ENCODE measurements at places on chromosomes 4 and X.

DNA sequence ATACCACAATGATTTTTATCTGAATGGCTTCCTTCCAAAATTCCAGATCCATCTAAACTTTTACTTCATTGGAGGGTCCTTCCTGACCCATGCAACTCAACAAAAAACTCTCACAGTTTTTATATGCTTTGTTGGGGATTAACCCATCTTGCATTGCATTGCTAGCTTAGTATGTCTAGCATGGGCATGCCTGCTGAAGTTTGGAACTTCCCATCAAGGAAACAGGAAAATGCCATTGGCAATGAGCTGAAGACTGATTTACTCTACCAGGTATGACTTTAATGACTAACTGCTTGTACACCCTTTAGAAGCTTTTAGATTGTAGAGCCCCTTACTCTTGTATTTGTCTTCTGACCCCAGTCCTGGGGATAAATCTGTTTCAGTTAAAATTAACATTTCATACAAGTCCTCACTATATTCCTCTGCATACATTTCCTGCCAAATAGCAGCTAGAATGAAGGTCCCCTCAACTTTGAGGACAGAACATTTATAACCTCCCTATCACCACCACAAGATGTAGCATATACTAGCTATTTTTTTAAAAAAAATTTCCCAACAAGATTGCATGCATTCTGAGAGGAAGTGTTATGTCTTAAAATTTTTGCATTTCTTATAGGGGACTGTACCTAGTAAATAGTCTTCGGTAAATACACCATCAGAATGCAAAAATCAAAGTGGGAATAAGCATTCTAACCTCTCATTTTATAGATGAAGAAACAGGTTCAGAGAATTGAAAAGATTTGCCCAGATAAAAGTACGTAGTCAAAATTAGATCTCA is 52.5 kb upstream of the ATXN3L start:
- DNase-seq, result no peak

GRCh38 chr4:47068986-47069385 is 37.6 kb downstream of the GABRB1 start:
- no peak for DNase-seq

DNA sequence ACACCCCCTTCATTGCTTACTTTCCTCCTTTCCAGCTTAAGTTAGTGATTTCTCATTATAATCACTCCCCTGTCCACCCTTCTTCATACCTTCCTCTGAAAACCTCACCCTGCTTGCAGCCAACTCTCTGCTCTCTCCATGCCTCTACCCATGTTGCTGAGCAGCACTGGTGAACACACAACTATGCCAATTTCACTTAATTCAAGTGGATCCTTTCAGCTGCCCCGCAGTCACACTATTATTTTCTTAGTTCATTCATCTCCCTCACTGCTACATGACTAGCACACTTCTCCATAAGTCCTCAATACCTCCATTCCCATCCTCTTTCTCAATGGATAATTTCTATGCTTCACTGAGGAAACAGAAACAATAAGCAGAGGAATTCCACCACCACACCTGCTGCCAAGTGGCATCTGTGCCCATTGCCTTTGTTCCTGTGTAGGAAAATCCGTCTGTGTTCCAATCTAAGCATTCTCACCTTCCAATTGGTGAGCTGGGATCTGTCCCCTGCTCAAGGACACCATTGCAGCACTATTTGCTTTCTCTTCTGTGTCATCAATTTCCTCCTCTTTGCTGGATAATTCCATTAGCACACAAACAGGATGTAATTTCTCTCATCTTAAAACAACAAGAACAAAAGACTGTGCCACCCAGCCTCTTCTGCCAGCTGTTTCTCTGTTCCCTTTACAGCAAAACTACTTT is 25.2 kb upstream of the PRSS48 start:
- DNase-seq, result no peak

- peak; percentile 52 for DNase-seq
These were observed 293.2 kb downstream of the FBXO8 start for GRCh38 chr4:173990126-173990868.

- no peak for DNase-seq
These were observed 232.3 kb downstream of the FRMPD4 start for GRCh38 chrX:12370497-12370986.

DNA sequence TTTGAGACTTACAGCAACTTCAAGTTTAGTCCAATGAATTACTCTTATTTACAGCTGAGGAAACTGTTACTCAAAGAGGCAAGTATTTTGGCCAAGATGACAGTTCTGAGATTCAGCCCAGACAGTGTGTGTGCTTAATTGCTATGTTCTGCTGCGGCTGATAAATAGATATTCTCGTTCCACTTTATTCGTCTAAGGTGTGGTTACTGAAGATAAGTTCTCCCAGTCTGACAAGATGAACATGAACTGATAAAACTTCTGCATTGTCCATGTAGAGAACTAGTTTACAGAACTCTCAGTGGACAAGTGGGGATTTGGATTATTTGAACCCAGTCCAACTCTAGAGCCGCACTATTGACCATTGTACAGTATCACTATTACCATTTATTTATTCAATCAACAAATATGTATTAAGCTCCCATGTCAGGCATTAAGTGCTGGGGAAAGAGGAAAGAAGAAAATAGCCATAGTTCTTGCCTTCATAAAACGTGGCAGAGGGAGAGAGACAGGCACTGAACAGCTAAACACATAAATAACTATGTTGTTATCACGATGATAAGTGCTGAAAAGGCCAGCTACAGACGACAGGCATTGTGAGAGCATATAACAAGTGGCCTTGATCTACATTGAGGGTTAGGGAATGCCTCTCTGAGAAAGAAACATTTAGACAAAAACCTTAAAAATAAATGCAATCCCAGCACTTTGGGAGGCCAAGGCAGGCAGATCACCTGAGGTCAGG is 4.0 kb upstream of the DHX15 start:
- no peak for DNase-seq

DNA sequence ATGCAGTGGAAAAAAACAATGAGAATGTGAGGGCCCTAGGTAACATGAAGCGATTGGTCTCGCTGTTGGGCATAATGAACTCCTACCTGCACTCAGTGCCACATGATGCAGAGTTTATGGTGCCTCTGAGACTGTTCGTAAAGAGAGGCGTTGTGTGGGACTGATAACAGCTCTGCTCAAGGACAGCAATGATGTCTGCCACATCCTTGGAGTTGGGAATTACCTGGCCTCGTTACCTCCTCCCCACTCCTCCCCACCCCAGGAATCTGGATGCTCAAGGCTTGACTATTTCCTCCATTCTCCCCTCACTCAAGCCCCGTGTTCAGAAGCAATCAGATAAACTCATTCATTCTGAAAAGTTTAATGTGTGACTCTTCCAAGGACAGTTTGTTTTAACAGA is 148.0 kb upstream of the JADE1 start:
- DNase-seq, result peak; percentile 81

DNA sequence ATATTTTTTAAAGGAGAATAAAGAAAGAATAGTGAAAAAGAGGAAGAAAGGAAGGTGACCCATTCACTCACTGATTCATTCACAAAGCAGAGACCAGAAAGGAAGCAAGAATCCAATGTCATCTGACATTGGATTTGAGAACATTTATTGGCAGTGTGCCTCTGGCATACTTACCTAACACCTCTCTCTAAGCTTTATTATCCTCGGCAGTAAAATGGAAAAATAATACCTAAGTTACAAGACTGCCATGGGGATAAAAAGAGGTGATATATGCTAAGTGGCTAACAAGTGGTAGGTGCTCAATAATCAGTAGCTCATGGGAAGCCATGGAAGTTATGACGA is 41.6 kb upstream of the PPARGC1A start:
- no peak for DNase-seq

DNA sequence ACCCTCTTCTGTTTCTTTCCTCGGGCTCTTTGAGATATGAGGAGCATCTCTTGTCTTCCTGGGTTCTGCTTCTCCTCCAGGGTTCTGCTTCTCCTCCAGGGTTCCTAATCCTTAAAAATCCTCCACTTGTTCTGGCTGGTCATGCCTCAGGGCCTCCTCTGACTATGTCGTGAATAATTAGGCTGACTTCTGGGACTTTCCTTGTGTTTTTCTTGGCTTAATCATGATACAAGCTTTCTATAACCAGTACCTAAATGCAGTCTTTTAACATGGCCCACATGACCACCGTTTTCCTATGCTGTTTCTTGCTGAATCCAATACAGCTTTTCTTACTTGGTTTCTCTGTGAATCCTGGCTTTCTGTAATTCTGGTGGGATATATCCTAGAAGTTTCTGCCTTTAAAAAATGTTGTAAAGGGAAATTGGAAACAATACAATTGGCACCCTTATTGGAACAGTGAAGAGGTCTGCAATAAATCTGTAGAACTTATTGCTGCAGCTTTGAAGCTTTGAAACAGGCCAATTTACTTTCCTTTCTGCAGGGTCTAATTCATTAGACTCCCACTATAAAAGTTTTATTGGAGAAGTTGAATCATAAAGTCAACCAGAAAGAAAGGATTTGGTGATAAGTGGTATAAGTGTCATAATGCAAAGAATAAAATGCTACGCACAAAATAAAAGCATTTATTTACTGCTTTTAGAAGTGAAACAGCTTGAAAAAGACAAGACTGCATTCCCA is 213.1 kb downstream of the UGT8 start:
- no peak for DNase-seq

DNA sequence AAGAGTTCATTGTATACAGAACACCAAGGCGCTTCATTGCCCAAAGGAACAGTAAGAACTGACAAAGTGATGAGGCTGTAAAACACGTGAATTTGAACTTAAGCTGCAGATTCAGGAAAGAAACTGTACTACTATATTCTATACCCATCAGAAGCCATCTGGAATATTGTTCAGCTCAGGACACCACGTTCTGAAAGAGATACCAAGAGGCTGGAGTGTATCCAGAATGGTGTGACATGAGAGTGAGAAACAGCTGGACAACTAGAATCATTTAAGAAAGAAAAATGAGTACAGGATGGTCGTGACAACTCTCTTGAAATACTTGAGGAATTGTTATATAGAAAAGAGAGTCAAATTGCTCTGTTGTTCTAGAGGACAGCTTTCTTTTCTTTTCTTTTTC is 94.9 kb downstream of the MGST2 start:
- no peak for DNase-seq

DNA sequence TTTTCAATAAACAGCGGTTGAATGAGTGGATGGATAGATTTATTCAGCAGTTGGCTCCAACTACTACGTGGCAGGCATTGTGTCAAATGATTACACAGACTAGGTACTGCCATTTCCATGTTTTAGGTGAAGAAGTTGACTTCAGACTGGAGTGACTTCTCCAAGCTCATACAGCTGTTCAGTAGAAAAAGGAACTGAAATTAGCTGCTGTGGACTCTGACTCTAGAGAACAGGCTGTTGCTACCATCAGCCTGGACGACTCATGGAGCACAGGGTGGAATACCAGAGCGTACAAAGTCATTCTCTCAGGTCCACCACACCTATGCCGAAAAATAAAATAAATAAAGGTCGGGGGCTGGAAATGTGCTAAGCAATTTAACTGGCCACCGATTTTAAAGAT is 45.3 kb downstream of the TENM3 start:
- no peak for DNase-seq

- DNase-seq, result peak; percentile 92
These were observed 145.8 kb upstream of the ATP6AP2 start for GRCh38 chrX:40434947-40435346.

DNA sequence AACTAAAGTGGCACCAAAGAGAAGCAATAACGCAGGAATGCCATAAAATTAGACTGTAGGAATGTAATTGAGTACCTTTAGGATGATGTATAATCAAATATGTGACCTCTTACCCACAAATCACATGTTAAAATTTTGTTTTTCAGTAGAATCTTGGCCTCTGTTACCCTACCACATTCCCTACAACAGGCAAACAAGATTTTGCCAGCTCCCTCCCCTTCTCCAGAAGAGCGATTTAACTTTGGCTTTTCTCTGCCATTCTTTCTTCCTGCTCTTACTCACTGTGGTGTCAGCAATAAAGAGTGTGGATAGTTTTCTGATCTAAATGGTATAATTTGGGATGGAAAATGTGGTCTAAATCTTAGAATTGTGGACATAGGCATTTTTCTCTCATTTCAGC is 57.2 kb downstream of the TRIM2 start:
- no peak for DNase-seq

- DNase-seq, result no peak
These were observed 167.2 kb downstream of the CEP135 start for GRCh38 chr4:56115898-56116297.

GRCh38 chr4:8165374-8165896 is 6.8 kb upstream of the ABLIM2 start:
- DNase-seq, result no peak

DNA sequence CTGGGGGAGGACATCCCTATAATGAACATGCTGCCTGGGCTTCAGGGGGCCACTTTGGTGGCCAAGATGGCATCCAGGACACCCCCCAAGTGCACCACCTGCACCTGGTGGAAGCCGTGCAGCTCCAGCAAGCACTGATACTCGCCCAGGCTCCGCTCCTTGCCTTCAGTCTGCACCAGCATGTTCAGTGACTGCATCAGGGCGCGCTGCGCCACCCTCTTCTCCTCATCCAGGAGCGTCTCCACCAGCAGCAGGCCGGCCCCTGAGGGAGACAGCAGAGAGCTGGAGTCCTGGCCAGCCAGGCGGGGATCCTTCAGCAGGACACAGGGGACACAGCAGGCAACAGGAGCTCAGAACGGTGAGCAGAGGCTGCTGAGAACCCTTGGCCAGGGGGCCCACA is 11.3 kb upstream of the SLC25A6 start:
- DNase-seq, result no peak

- no peak for DNase-seq
These were observed 35.4 kb downstream of the IGFBP7 start for GRCh38 chr4:57074744-57075143.

GRCh38 chr4:13982010-13982409 is 354.5 kb upstream of the BOD1L1 start:
- DNase-seq, result no peak

GRCh38 chr4:39043861-39044363 is 11.7 kb upstream of the TMEM156 start:
- DNase-seq, result no peak

DNA sequence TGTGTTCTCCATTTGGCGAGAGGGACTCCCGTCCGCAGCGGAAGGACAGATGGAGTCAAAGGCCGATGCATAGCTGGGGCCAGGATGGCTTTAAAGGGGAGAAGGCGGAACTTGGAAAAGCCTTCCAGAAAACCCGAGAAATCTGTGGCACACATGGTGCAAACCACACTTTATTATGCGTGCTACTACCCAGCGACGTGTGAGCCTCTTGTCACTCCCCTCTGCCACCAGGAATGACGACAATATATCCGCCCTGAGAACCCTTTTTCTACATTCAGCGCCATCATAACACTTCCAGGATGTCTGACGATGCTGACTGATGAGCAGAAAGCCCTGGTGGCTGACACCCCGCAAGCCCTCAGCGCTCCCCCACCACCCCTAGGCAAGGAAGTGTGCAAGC is 689 bp upstream of the DCHS2 start:
- DNase-seq, result no peak

- no peak for DNase-seq
These were observed 35.1 kb downstream of the CLDN22 start for GRCh38 chr4:183284965-183285364.

- DNase-seq, result no peak
These were observed 137.4 kb downstream of the BMP15 start for GRCh38 chrX:51047950-51048349.

Data from islet precursor cell (in vitro differentiated cells).